ENCODE measurements at places on chromosomes 11 and 22.

DNA sequence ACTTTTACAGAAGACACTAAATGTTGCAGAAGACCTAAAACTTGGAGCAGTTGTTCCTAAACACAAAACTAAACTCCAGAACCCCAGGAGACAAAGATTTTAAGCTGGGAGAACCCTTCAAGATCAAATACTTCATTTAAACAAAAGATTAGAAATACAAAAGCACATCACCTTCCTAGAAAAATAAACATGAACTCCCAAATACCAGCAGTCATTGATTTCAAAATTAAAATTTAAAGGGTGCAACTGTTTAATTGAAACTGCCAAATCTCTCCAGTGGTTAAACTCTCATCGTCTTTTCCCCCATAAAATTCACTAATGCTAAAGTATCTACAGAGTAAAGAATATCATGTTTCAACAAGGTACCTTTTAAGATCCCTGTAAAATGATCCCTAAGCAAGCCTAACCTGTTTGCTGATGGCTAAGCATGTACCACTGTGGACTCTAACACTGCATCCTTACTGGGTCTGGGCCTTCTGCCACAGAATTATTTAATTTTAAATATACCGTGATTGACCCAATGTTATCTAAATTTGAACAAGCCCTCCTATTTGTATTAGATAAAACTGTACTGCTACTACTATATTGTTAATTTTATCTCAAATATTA lies 53.7 kb upstream of the CCDC34 start:
- peak; percentile 56 for DNase-seq

DNA sequence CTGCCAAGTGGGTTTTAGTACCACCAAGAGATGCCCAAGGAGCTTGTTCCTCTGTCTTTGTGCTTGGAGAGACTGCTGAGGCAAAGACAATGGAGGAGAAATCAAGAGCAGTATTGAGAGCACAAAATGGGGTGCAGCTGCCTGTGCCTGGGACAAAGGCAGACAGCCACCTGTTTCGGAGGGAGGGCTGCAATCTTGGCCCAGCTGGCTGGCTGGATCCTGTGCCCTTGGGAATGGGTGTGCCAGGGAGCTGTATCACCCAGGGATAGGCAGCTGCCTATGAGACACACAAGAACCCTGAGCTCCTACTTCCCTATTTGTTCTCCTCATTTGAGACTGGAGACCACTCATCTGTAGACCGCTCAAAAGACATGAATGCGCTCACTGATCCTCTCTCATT lies 23.3 kb upstream of the CHRM4 start:
- no peak for DNase-seq

DNA sequence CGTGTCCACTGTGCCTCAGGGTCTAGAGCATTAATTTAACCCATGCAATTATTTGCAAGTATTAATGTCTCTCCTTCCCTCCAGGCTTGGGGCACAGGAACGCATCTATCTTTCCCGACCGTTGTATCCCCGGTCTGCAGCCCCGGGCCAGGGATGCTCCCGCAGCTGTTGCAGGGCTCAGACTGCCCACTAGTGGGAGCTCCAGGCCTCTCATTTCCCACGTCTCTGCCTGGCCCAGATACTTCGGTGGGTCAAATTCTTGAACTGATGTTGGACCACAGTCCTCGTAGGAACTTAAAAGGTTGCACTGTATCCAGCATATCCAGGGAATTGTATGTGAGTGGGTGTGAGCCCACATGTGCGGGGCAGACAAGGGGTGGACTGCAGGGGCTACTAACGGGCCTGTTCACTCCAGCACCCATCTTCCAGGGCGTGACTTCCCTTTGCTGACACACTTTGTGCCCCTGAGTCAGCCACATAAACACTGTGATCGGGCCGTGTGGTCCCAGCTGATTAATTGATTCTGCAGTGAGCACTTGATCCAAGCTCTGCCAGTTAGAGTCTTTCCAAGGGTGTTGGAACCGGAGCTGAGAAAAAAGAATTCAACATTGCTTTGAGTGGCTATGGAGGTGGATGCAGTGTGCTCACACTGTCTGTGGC lies 451.3 kb downstream of the TBC1D22A start:
- peak; percentile 57 for DNase-seq

DNA sequence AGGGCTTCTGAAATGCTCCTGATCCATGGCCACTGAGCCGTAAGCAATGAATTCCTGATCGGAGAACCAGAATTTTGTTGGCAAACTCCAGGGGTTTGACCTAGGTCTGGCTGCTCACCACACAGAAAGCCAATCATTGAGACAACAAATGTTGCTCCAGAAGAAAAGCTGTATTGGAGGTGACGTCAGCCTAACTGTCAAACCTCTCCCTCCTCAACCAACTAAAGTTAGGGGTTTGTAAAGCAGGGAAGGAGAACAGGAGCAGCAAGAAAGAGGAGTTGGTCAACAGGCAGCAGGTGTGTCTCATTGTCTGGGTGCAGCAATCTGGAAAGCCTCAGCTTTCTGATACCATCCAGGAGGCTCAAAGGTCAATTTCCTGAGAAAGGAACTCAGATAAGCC lies 133.7 kb upstream of the SEZ6L start:
- DNase-seq, result no peak

DNA sequence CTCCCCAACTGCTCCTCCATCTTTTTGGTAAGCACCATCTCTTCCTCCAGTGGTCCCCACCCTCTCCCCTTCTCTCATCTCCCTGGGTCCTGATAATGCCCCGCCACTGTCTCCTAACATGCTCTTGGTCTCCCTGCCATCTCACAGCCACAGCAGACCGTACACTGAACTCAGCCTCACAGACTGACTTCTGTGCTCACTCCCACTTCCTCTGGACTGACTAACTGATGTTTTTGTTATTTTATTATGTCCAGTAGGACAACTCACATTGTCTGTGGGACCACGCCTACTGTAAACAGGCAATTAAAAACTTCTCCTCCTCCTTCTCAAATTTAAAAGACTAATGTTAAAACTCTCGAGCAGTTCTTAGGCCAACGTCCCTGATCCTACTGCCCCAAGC lies 2.6 kb upstream of the GNAZ start:
- no peak for DNase-seq

GRCh38 chr11:86099874-86100273 lies 31.0 kb upstream of the PICALM start:
- DNase-seq, result peak; percentile 53

DNA sequence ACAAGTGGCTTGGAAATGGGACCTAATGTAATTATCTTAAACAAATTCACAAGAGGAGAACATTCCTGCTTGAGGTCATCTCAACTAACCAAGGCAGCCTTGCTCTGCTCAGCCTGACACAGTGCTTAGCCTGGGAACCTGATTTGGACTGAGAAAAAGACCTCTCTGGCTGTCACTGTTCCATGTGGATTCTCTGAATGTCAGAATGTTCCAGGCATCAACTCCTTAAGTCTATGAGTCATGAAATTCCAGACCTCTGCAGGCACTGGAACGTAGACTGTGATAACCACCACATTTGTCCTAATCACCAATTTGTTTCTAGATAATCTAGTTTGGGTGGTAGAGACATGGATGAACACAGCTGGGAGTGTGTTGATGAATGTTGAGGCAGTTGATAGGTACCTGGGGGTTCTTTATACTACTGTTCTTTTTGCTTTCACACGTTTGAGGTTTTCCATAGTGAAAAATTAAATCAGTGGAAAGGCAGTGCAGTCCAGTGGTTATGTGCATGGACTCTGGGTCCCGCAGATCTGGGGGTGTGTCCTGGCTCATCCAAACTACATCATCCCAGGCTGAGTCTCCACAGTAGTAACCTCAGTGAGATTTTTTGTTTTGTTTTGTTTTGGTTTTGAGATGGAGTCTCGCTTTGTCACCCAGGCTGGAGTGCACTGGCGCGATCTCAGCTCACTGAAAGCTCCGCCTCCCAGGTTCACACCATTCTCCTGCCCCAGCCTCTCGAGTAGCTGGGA lies 269.6 kb downstream of the MN1 start:
- no peak for DNase-seq

GRCh38 chr22:30994960-30995359 lies 25.9 kb downstream of the TUG1 start:
- no peak for DNase-seq

GRCh38 chr11:41845066-41845465 lies 385.6 kb upstream of the LRRC4C start:
- DNase-seq, result no peak

DNA sequence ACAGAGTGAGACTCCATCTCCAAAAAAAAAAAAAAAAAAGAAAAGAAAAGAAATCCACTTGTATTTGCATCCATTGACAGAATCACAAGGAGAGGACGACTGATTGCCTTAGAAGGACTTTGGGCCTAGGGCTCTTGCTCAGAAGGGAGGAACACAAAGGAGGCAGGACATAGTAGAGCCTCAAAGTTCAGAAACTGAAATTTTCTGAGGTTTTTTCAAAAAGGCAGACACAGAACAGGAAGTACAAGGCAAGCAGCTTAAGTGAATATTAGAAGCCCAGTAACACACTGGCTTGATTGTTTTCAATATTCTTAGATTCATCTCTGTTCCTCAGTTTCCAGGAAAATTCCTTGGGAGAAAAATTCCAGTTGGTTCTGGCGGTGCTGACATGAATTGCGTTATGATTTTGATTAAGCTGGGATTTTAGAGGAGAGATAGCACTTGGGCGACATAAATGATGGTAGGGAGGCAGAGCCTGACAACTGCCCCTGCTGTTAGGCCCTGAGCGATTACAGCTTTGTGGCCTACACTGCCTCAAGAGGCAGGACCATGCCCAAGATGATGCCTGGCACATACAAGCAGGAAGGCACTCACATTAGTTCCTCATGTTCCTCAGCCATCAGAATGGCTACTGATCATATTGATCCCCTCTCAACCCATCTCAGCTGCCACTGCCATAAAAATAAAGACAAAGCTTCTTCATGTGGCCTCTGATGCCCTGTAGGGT lies 15.3 kb downstream of the CLPB start:
- DNase-seq, result no peak

GRCh38 chr22:17232406-17232805 lies 13.2 kb upstream of the ADA2 start:
- DNase-seq, result no peak

DNA sequence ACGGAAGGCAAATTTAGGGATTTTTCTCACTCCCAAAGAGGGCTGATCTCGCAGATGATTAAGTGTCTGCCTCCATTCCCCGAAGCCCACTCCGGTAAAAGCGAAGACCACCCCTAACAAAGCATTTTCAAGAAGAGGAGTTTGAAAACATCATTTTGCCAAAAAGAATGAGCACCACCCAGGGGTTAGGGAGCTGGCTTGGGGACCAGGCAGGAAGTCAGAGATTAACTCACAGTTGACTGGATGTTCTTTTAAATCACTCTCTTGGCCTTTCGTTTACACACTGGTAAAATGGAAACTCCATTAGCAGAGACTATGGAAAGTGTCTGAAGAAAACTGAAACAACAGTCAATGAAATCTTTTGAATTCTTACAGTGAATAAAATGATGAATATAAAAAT lies 7.9 kb upstream of the TRIM44 start:
- DNase-seq, result no peak

GRCh38 chr11:129929721-129930120 lies 34.3 kb upstream of the NFRKB start:
- no peak for DNase-seq

DNA sequence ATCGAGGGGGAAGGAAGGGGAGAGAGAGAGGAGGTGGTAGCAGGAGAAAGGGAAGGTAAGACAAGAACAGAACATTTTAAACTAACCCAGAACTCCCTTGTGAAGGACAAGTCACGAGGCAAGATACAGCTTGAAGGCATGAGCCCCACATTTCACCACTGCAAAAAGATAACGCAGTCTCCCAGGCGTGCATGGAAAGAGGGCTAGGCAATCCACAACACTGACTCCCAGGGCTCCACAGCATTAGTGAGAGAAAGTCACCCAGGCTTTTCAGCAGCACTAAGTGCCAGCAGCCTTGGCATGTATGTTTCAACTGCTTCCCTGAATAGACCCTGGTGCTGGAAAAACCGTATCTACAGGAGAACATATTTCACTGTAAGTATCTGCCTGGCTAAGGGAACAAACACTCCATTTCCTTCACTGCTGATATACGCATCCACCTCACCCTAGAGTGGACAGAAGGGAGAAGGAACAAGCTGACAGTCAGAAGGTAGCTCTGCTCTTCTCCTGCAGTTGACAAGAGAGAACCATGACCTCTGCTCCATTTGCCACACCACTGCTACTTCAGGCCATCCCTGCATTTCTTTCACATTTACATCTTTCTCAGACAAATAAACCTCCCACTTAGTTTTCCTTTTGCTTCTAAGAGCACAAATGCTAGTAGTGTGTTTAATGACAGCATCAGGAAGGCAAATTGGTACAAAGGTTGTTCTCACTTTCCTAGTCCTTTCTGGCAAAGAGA lies 87.9 kb downstream of the AMBRA1 start:
- DNase-seq, result no peak

DNA sequence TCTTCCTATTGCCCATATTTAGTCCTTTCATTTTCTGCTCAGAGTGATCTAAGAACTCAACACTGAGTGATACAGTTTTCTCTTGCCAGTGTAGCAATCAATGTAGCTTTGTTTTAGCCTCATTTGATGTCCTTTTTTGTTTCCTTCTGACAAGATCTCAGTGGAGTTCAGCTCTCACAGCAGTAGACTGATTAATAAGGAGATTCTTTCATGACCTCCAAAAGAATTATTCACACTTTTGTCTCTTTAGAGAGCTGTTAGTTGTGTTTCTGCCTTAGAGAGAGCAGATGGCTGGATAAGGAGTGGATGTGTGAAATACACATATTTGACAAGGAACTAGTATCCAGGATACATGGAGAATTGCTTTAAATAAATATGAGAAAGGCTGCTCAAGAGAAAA lies 6.6 kb upstream of the TMEM225 start:
- no peak for DNase-seq

DNA sequence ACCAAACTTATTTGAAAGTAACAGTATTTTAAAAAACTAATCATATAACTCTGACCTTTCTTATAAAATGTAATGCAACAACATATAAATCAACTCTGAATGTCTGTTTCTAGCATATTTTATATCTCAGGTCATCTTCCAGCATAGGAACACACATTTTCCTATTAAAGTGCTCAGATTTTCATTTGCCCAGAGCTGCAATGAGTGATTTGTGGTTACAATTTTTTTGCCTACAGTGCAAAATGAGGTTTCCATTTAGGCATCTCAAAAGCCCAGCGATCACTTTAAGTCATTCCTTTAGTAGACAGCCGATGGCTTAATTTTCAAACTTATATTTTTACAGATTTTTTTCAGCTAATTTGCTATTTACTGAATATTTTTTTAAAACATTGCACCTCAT lies 1.0 kb downstream of the LYVE1 start:
- DNase-seq, result no peak

Measured in DMS53 (cell line).